ENCODE measurements at places on chromosomes 16 and 17.

GRCh38 chr16:49618955-49619354 is 237.0 kb downstream of the ZNF423 start:
- DNase-seq, result no peak

DNA sequence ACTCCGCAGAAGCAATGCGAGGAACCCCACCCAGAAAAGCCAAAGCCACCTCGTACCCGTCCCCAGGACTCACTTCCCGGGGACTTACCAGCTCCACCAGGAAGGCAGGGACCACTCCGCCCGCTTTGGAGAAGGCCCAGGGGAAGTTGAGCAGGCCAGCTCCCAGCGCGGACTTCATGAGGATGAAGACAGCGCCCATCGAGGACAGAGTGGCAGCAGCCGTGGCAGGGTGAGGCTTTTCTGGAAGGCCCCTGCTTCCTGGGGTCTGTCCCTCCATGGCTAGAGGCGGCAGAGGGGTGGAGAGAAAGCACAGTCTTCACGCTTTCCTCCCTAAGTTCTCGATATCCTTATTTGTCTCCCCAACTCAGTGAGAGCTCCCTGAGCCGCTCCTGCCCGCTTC is 714 bp downstream of the SLC38A8 start:
- no peak for DNase-seq

DNA sequence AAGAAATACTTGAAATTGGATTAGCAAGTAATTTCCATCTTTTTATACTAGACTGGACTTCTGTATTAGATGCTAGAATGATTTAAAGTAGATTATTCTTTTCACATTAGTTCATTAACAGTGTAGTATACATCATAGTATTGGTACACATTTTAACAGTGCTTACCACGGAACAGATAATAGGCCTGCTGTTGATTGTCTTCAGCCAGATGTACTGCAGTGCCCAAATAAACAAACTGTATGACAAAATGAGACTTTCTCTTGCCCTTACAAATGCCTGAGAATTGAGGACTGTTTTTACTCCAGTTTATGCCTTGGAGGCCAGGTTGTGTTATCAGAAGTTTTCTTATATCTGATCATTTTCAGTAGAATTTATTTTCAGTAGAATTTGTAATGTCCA is 631 bp downstream of the EVI2A start:
- DNase-seq, result no peak

DNA sequence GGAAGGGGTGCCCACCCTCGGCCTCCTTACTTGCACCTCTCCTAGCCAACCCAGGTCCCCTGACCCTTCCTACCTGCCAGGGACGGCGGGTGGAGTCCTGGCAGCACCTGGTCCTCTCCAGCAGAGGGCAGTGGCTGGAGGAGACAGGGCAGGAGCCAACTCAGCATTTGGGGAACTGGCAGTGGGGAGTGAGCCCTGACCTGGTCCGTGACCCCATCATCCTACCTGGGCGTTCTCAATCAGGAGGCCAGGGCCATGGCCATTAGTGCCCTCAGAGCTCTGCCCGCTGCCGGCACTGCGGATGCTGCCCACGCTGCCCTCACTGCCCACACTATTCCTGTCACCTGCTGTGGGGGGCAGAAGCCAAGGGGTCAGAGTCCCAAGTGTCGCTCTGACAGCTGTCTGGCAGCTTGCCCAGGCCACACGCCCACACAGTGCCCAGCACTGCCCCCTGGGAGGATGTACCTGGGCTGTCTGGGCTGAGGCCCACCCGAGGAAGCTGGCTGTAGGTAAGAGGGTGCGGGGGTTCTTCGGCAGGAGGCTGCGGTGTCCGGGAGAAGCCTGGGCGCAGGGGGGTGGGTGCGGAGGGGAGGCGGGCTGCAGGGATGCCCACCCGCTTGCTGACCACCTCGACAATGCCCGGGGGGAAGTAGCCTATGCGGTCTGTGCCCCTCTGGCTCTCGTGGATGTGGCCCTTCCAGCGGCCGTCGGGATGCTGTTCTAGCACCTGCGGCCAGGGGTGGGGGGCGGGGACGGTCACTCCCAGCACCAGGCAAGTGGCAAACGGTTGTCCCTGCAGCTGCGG is 10.8 kb downstream of the CASKIN2 start:
- DNase-seq, result no peak

- DNase-seq, result no peak
Measured at GRCh38 chr16:50121721-50122445, 31.2 kb upstream of the TENT4B start.

- DNase-seq, result no peak
Measured at GRCh38 chr17:27562777-27563455, 68.1 kb upstream of the LGALS9 start.

GRCh38 chr17:80890196-80890920 is 101.3 kb upstream of the CHMP6 start:
- DNase-seq, result no peak

GRCh38 chr16:11500700-11501346 is 85.9 kb downstream of the LITAF start:
- DNase-seq, result no peak

DNA sequence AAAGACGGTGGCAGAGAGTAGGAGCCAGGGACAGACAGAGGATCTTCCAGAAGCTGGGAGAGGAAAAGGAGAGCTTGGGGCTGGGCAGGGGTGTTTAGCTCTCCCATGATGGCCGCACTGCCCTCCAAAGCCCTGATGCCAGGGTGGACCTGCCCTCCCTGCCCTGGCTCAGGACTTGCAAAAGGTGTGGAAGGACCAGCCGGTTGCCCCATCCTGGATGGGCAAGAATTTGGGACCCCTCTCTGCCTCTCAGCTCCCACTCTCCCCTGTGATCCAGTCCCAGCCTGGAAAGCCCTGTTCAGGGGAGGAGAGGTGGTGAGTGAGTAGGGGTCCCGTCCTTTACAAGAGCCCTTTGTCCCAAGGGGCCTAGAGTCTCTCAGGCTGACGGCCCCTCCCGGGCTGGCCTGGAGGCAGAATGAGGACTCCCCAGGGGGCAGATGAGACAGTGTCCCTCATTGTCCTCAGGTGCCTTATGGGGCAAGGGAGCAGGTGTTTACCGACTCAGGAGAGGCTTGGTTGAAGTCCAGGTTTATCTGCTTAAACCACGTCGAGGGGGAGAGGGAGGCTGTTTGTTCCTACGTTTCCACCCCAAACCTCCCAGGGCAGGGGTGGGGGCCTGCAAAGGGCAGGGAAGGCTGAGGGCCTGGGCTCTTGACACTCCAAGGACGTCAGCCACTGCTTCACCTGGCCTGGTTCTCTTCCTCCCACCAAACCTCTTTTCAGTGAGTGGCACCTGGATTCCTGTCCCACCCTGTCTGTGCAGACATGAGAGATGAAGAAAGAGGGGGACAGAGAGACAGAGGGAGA is 19.3 kb upstream of the ITGA3 start:
- no peak for DNase-seq

- no peak for DNase-seq
Measured at GRCh38 chr17:47267354-47267828, 13.8 kb downstream of the ITGB3 start.

- no peak for DNase-seq
Measured at GRCh38 chr17:319266-319665, 33.3 kb downstream of the RPH3AL start.

GRCh38 chr16:24610416-24610755 is 71.0 kb downstream of the RBBP6 start:
- DNase-seq, result no peak

DNA sequence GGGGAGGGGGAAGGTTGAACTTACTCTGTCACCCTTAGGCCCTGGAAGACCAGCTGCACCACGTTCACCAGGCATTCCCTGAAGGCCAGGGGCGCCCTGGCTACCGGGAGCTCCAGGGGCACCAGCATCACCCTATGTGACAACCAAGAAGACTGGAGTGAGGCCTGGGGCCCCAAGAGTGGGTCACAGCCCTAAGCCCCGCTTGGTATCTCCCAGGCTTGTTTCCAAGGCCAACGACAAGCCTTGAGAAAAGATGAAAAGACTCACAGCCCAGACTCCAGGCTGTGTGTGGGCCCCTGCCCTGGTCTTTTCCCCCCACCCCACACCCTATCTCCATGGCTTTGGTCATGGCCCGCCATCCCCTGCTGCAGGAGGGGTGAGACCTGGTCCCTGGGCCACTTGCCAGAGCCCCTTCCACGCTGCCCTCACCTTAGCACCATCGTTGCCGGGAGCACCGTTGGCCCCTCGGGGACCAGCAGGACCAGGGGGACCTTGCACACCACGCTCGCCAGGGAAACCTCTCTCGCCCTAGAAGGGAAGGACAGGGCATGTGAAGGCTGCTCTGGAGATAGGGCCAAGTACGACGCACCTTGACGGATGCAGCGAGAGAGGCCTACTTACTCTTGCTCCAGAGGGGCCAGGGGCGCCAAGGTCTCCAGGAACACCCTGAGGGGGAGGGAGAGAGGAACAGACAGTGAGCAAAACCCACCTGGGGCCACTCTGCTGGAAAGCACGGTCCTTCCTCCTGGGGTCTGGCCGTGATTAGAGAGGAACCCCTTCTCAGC is 9.9 kb downstream of the COL1A1 start:
- no peak for DNase-seq

GRCh38 chr17:38921756-38922411 is 3.5 kb upstream of the LASP1NB start:
- no peak for DNase-seq

DNA sequence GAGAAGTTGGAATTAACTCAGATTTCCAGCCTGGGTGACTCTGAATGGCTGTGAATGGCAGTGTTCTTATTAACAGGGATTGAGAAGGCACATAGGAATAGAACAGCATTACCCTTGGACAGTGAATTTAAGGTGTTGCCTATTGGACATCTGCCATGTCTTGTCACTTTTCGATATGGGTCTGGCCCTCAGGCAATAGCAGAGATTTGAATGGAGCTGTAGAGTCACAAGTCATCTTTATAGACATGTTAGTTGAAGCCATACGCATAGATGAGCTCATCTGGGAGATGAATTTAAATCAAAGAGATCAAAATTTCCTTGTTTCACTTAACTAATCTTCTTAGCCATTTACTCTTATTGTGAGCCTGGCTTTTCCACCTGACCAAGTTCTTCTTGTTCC is 14.9 kb upstream of the DHRS11 start:
- no peak for DNase-seq

- DNase-seq, result no peak
Measured at GRCh38 chr16:86222965-86223551, 287.3 kb upstream of the FOXF1 start.

- DNase-seq, result no peak
Measured at GRCh38 chr17:40333781-40334448, 24.9 kb downstream of the RARA start.

- no peak for DNase-seq
Measured at GRCh38 chr17:9830711-9831110, 5.0 kb downstream of the GLP2R start.

- no peak for DNase-seq
Measured at GRCh38 chr17:50426814-50427787, 1.1 kb downstream of the ACSF2 start.

GRCh38 chr17:740240-741017 is 8.0 kb downstream of the TLCD3A start:
- DNase-seq, result no peak

GRCh38 chr17:1931844-1932579 is 93.1 kb downstream of the RTN4RL1 start:
- no peak for DNase-seq

GRCh38 chr17:13690806-13691205 is 89.1 kb upstream of the HS3ST3A1 start:
- DNase-seq, result no peak

GRCh38 chr17:43949781-43950180 is 4.0 kb downstream of the PYY start:
- no peak for DNase-seq

- no peak for DNase-seq
Measured at GRCh38 chr16:67449336-67449735, 18.4 kb downstream of the HSD11B2 start.

DNA sequence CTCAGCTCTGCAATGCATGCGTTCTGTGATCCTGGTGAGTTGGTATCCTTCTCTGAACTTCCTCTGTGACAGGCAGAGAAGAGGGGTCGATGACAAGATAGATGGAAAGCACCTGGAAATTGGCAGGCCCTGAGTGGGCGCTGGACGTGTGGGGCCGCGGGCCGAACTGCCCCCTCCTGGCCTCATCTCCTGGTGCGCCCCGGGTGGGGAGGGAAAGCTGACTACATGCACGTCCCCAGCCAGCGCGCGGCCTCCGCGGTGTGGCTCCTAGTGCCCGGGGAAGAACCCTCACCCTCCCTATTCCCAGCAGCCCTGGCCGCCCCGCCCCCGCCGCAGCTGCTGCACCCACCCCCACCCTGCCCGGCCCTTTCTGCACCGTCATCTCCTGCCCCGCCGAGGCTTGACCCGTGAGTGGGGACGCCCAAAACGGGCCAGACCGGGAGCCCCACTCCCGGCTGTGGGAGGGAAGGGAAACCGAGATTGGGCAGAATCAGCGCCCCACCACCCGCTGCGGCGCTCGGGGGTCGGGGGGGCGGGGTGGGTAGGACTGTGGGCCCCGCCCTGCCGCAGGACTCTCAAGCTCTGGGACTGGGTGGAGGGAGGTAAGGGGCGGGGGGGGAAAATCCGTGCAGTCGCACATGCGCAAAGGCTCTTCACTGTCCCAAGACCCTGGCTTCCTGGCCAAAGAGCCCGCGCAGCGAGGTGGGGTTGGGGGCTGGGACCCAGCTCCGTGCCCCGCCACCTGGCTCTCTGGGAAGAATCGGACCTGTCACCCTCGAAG is at the start of gene NOL3:
Gene NOL3, plus strand, starts transcription at position 371 of the 781 bp plus-strand sequence.
- no peak for DNase-seq

DNA sequence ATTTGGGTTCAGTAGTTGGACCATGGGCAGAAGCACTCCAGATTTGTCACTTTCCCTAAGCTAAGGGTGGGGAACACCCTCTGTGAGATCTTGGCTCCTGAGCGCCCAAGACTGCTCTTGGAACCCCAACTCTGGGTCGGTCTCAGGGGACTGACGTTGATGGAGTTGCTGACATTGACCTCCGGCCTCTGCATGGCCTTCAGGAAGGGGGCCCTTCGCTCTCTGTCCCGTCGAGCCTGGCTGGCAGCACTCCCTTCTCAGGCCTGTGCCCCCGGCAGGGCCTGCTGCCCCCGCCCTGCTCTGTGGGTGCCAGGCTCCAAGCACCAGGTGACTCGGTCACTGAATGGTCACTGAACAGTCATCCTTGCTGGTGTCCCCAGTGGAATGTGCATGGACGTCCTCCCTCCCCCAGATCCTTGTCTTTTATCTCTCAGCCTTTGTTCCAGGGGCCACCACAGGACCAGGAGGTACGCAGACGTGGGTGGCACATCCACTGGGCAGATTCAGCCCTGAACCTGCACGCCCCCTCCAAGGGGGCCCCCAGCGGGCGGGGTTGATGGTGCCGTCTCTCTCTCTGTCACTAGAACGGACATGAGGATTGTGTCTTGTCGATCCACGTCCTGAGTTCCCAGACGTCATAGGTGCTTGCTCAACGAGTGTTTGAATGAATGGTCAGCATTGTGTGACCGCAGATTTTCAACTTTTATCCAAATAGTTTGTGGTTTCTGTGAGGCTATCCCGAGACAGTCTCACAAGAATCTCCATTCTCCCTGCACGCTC is 314.5 kb downstream of the SEC14L1 start:
- DNase-seq, result no peak

GRCh38 chr16:58197314-58198012 is 443 bp downstream of the CSNK2A2 start:
- no peak for DNase-seq

DNA sequence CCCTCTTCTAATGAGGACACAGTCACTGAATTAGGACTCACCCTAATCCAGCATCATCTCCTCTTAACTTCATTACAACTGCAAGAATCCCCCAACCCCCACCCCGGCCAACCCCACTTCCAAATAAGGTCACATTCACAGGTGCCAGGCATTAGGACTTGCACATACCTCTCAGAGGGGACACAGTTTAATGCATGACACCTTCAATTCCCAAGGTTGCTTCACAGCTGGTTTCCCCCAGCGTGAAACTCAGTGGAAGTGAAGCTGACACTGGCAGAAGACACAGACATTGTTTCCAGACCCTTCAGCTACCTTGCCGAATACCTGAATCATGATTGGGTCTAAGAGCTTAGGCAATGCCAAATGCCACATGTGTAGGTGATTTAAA is 217.0 kb upstream of the DYNLRB2 start:
- no peak for DNase-seq
